A549 treated with CORT108297 at 1 μM for 4 hours (cell line): ENCODE measurements at places on chromosomes 7 and 10. TPM values are rescaled to one million over a fixed set of nuclear protein-coding genes. Genes with fewer than 3 reads are reported as not detected.

Gene SYCE1
- not detected in 5 replicates for total RNA-seq

Gene AKR1B1
- 2,289 to 2,841 TPM (median 2,633 TPM) in 5 replicates for total RNA-seq

Gene NEURL1
- total RNA-seq: 0.20 to 0.59 TPM (median 0.52 TPM) in 5 replicates

Gene IFIT5
- total RNA-seq: 5.8 to 11.3 TPM (median 8.0 TPM) in 5 replicates

Gene FANK1
- 2.5 to 4.0 TPM (median 2.8 TPM) in 5 replicates for total RNA-seq

Gene FAM241B
- 16.6 to 19.8 TPM (median 18.5 TPM) in 5 replicates for total RNA-seq

Gene GNAT3
- not detected in 5 replicates for total RNA-seq

Gene WNT8B
- total RNA-seq: 0.03 to 0.07 TPM (median 0.04 TPM) in 3 of 5 replicates, not detected in the others

Gene HOXA4
- total RNA-seq: 1.5 to 2.7 TPM (median 2.3 TPM) in 5 replicates

Gene GNG11
- 34.6 to 38.9 TPM (median 35.4 TPM) in 5 replicates for total RNA-seq

Gene SPDYE9
- total RNA-seq: not detected in 5 replicates

Gene MRC1
- total RNA-seq: 0.01 to 0.05 TPM (median 0.02 TPM) in 5 replicates

Gene CALHM2
- total RNA-seq: 4.5 to 7.6 TPM (median 6.0 TPM) in 5 replicates

Gene DPYSL4
- total RNA-seq: 15.0 to 20.0 TPM (median 18.9 TPM) in 5 replicates

Gene ZSCAN25
- 7.8 to 9.4 TPM (median 8.7 TPM) in 5 replicates for total RNA-seq

Gene PON1
- 0.29 to 1.2 TPM (median 0.68 TPM) in 5 replicates for total RNA-seq

Gene EPO
- total RNA-seq: not detected in 5 replicates

Gene MYO3A
- total RNA-seq: 0.05 TPM in 1 of 5 replicates, not detected in the others

Gene CLCN1
- 0.02 to 0.08 TPM (median 0.07 TPM) in 4 of 5 replicates, not detected in the other for total RNA-seq

Gene GIMAP6
- not detected in 5 replicates for total RNA-seq

Gene ZNF365
- 0.93 to 1.3 TPM (median 1.2 TPM) in 5 replicates for total RNA-seq

Gene PAX4
- total RNA-seq: not detected in 5 replicates

Gene TAF6
- 62.3 to 71.2 TPM (median 67.8 TPM) in 5 replicates for total RNA-seq

Gene VGF
- 10.5 to 26.2 TPM (median 16.4 TPM) in 5 replicates for total RNA-seq

Gene ADAM22
- total RNA-seq: 0.18 to 0.40 TPM (median 0.34 TPM) in 5 replicates

Gene FKBP9
- 71.5 to 131 TPM (median 85.2 TPM) in 5 replicates for total RNA-seq

Gene CFTR
- 0.02 to 0.09 TPM (median 0.06 TPM) in 3 of 5 replicates, not detected in the others for total RNA-seq

Gene LIPM
- total RNA-seq: not detected in 5 replicates

Gene CNNM1
- total RNA-seq: 17.7 to 23.1 TPM (median 22.1 TPM) in 5 replicates

Gene CYP26C1
- total RNA-seq: 0.02 TPM in 1 of 5 replicates, not detected in the others

Gene RASA4B
- total RNA-seq: 1.4 to 1.8 TPM (median 1.6 TPM) in 5 replicates

Gene INMT
- not detected in 5 replicates for total RNA-seq

Gene ANLN
- 50.3 to 85.4 TPM (median 66.5 TPM) in 5 replicates for total RNA-seq

Gene AGAP5
- total RNA-seq: 2.1 to 2.9 TPM (median 2.4 TPM) in 5 replicates

Gene WASHC2A
- 12.1 to 14.3 TPM (median 13.0 TPM) in 5 replicates for total RNA-seq

Gene GPR26
- not detected in 5 replicates for total RNA-seq

Gene GBX1
- 0.10 to 0.18 TPM in 2 of 5 replicates, not detected in the others for total RNA-seq

Gene DNAJC12
- total RNA-seq: 55.1 to 79.5 TPM (median 64.3 TPM) in 5 replicates

Gene CCDC146
- total RNA-seq: 0.46 to 0.70 TPM (median 0.57 TPM) in 5 replicates

Gene TMEM196
- total RNA-seq: not detected in 5 replicates

Gene TSC22D4
- total RNA-seq: 33.9 to 43.3 TPM (median 41.9 TPM) in 5 replicates

Gene AGR2
- total RNA-seq: 93.9 to 174 TPM (median 142 TPM) in 5 replicates

Gene LRRD1
- not detected in 5 replicates for total RNA-seq

Gene AQP1
- 0.36 to 0.55 TPM (median 0.42 TPM) in 5 replicates for total RNA-seq

Gene CPA4
- 5.0 to 7.8 TPM (median 5.3 TPM) in 5 replicates for total RNA-seq

Gene COL13A1
- 0.14 to 0.63 TPM (median 0.24 TPM) in 5 replicates for total RNA-seq

Gene KCND2
- not detected in 5 replicates for total RNA-seq

Gene SCART1
- total RNA-seq: 0.09 to 0.47 TPM (median 0.27 TPM) in 5 replicates

Gene TAS2R41
- total RNA-seq: not detected in 5 replicates

Gene C10orf53
- total RNA-seq: not detected in 5 replicates

Gene DNAJC30
- 7.5 to 10.5 TPM (median 10.2 TPM) in 5 replicates for total RNA-seq

Gene ACSL5
- total RNA-seq: 0.08 to 0.23 TPM (median 0.12 TPM) in 5 replicates

Gene ZFAND2A
- total RNA-seq: 51.9 to 61.5 TPM (median 59.2 TPM) in 5 replicates

Gene BTBD16
- total RNA-seq: 0.35 to 0.82 TPM (median 0.64 TPM) in 5 replicates

Gene PRPS1L1
- total RNA-seq: not detected in 5 replicates

Gene CPEB3
- total RNA-seq: 0.24 to 0.42 TPM (median 0.34 TPM) in 5 replicates
